HCT116 (cell line): ENCODE measurements at places on chromosomes 2 and 18. TPM values are rescaled to one million over a fixed set of nuclear protein-coding genes. Genes with fewer than 3 reads are reported as not detected.

ACTG2 gene
- 0.89 TPM for total RNA-seq

CFAP53 gene
- total RNA-seq = 1.1 TPM

IL36RN gene
- not detected for total RNA-seq

CRYGC gene
- not detected for total RNA-seq

GAREM2 gene
- 13.3 TPM for total RNA-seq

IL36A gene
- not detected for total RNA-seq

SYT4 gene
- total RNA-seq = not detected

DNA sequence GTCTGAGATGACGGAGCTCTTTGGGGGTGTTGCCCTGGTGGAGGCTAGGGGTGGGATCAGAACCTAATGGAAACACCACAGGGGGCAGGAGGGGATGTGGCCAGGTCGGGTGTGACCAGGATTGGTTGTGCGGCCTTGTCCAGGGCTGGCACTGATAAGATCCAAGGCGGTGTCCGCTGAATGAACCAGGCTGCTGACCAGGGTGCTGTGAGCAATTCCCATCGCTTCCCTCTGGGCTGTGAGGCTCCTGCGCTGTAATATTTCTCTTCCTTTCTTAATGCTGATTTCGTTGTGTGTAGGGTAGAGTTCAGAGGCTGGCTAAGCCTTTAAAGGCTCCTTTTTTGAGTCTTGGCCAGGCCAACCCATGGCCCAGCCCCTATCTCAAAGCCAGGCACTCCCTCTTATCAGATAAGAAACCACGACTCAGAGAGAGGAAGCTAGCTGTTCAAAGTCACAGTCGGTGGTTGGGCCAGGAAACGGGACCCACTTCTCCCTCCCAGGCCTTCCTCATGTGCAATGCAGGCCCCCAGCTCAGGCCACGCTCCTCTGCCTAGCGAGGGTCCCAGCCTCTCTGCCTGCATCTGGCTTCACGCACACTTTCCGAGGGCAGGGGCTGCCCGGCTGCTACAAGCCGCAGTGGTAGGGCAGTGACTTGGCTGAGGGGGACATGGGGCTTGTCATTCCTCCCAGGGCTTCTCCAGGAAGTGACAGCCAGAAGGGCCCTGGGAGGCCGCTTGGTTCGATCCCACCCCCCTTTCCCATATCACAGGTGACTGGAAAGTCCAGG is 26.0 kb upstream of the FOSL2 start:
- H3K4me3 ChIP-seq = no peak overlapping the region
- no peaks in the 10 kb centered on the region for H3K36me3 ChIP-seq
- H3K4me1 ChIP-seq = peaks cover 9% of the 10 kb centered on the region; the same call in 1 of the 2 replicates
- H3K27ac ChIP-seq = no peak overlapping the region
- DNase-seq = no peak

GRCh38 chr2:26170795-26171194 is 2.1 kb upstream of the GAREM2 start:
- no peak overlapping the region for H3K27ac ChIP-seq
- no peaks in the 10 kb centered on the region for H3K36me3 ChIP-seq
- peaks cover 12% of the 10 kb centered on the region; the same call in 1 of the 2 replicates for H3K4me1 ChIP-seq
- no peak overlapping the region for H3K4me3 ChIP-seq

DNA sequence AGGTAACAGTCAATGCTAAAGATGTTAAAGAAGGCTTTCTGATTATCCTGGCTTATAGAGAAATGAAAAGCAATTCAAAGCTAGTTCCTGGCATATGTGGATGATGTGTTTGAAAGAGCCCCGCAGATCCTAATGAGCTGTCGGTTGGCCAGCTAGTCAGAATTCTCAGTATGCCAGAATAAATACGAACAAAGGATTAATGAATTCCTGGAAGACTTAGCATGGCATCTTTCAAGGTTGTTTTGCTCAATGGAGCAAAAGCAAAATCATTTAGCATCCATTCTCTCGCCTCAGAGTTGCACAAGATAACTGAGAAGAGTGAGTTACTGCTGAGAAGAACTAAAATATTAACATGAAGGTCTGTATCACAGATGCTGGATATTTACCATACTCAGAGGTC is 307.6 kb downstream of the RIT2 start:
- DNase-seq = no peak
- H3K36me3 ChIP-seq = no peaks in the 10 kb centered on the region

DNA sequence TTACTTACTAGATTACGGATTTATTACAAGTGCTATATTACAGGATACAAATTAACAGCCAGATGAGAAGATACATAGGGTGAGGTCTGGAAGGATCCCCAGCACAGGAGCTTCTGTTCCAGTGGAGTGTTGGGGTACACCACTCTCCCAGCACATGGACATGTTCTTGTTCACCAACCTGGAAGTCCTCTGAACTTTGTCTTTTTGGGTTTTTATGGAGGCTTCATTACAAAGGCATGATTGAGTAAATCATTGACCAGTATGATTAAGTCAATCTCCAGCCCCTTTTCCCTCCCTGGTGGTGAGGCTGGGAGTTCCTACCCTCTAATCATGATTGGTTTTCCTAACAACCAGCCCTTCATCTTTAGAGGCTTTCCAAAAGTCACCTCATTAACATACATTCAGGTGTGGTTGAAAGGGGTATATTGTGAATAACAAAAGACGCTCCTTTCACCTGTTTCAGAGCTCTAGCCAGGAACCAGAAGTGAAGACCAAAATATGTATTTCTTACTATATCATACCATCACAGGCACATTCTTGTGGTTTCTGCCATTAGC is 38.3 kb downstream of the APLF start:
- H3K4me3 ChIP-seq = no peak overlapping the region
- H3K36me3 ChIP-seq = no peaks in the 10 kb centered on the region
- H3K27ac ChIP-seq = no peak overlapping the region
- DNase-seq = no peak

GRCh38 chr2:159711562-159712142 is 654 bp upstream of the MARCHF7 start:
- DNase-seq = no peak
- H3K27ac ChIP-seq = peak overlapping the region; percentile 93
- peak overlapping the region; percentile 96 for H3K4me3 ChIP-seq
- H3K4me1 ChIP-seq = peaks cover 25% of the 10 kb centered on the region

- no peak overlapping the region for H3K4me3 ChIP-seq
- no peak overlapping the region for H3K27ac ChIP-seq
- H3K4me1 ChIP-seq = no peaks in the 10 kb centered on the region
- no peak for DNase-seq
- H3K36me3 ChIP-seq = no peaks in the 10 kb centered on the region
Measured at GRCh38 chr2:196459539-196459938, 180.0 kb upstream of the CCDC150 start.

DNA sequence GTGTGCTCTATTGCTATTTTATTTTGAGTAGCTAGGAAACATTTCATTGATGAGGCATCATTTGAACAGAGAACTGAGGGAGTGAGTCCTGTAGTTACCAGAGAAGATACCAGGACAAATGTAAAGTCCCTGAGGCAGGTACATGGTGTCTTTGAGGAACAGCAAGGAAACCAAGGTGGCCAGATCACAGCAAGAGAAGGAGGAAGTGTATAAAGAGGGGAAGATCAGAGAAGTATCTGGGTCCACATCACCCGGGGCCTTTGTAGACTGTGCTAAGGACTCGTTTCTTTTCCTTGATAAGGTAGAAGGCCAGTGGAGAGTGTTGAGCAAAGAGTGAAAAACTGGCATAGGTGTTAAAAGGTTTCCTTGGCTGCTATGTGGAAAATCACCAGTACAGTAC is 34.8 kb upstream of the PLB1 start:
- no peak overlapping the region for H3K27ac ChIP-seq
- H3K4me1 ChIP-seq = no peaks in the 10 kb centered on the region
- H3K36me3 ChIP-seq = no peaks in the 10 kb centered on the region
- no peaks in the 10 kb centered on the region for H3K27me3 ChIP-seq
- no peak for DNase-seq

DNA sequence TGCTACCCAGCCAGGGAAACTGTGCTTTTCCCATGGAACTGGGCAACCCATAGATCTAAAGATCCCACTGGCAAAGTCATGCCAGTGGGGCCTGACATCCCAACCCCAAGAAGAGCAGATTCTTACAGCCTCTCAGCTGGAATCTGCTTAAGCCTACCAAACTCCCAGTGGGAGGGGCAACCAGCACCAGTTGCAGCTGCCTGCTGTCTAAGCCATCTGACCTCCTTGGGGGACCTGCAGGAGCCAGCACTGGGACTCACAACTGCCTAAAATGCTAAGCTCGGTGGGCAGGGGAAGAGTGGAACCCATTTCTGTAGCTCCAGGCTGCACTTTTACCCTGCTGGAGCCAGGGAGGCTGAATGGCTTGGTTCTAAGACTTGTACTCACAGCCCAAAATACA is 770.7 kb upstream of the SLC8A1 start:
- H3K4me1 ChIP-seq = no peaks in the 10 kb centered on the region
- no peak overlapping the region for H3K27ac ChIP-seq
- H3K27me3 ChIP-seq = no peaks in the 10 kb centered on the region
- H3K4me3 ChIP-seq = no peak overlapping the region
- H3K36me3 ChIP-seq = no peaks in the 10 kb centered on the region

DNA sequence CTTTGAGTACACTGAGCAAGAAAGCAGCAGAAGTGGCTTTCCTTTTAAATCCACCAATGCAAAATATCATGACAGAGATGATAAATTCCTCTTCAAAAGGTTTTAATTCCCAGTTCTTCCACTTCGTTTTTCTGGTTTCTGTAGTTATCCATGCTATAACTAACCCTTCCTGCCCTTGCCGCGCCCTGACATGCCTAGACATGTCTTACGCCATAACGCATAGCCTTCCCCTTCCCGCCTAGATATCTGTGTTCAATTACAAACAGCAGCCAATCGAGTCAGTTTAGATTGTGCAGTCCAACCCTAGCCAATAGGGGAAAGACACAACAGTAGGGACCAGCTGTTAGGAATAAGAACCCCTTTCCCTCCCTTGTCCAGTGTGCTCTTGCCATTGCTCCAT is 16.1 kb downstream of the PRPF40A start:
- H3K36me3 ChIP-seq = no peaks in the 10 kb centered on the region
- H3K27ac ChIP-seq = peak overlapping the region; percentile 25; the same call in 1 of the 2 replicates
- no peaks in the 10 kb centered on the region for H3K4me1 ChIP-seq
- no peak overlapping the region for H3K4me3 ChIP-seq
- no peak for DNase-seq
- no peaks in the 10 kb centered on the region for H3K27me3 ChIP-seq

DNA sequence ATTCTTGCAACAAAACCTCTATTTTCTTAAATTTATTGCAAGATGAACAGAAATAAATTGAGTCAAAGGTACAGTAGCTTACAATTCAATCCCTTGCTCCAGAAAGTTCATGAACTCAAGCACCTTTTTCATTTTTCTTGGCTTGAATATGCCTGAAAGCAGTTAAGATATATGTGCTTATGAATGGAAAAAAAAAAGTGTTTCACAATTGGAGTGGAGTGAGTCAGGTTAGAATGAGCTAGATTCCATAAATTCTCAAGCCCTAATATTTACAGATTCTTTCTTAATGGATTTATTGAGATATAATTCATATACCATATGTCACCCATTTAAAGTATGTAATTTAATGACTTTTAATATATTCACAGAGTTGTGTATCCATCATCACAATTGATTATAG is 39.6 kb upstream of the NEMP2 start:
- no peaks in the 10 kb centered on the region for H3K27me3 ChIP-seq
- no peak for DNase-seq
- no peaks in the 10 kb centered on the region for H3K36me3 ChIP-seq
- H3K4me1 ChIP-seq = peaks cover 13% of the 10 kb centered on the region
- H3K27ac ChIP-seq = no peak overlapping the region

DNA sequence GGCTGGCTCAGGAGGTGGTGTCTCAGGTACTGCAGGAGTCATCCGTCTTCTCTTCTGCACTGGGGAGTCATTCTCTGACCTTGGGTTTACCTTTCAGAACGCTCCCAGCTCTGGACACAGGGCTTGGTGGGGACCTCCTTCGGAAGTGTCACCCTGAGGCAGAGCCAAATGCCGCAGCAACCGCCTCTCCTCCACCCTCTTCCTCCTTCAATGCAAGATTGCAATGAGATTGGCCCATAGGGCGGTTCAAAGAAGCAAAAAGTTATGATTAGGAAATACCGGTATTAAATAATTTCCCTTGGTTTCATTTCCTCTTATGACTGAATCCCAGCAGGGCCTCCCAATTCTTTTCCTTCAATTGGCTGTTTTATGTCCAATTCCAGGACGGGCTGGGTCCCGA is 178.8 kb downstream of the ACKR3 start:
- H3K4me1 ChIP-seq = no peaks in the 10 kb centered on the region
- H3K4me3 ChIP-seq = no peak overlapping the region
- H3K36me3 ChIP-seq = no peaks in the 10 kb centered on the region

DNA sequence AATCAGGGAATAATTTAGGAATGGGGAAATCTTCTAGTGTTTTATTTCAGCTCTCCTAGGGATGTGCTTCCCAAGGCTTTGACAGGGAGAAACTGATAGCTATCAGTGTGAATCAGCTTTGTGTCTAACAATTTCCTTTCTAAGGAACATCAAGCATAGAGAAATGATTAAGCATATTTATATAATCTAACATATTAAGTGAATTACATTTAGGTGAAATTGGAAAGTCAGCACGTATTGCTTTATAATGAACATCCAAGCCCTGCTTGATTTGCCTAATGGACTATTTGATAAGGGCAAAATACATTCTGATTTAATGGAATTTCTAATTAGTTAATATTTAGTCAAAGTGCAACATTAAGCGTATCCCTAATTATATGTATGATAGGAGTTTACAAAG is 19.5 kb upstream of the TSPYL6 start:
- H3K27me3 ChIP-seq = no peaks in the 10 kb centered on the region
- H3K36me3 ChIP-seq = no peaks in the 10 kb centered on the region
- H3K4me1 ChIP-seq = no peaks in the 10 kb centered on the region
- DNase-seq = no peak
- no peak overlapping the region for H3K27ac ChIP-seq
